Fibroblast of the conjunctiva (primary cell): ENCODE measurements at places on chromosomes 7 and 10.

DNA sequence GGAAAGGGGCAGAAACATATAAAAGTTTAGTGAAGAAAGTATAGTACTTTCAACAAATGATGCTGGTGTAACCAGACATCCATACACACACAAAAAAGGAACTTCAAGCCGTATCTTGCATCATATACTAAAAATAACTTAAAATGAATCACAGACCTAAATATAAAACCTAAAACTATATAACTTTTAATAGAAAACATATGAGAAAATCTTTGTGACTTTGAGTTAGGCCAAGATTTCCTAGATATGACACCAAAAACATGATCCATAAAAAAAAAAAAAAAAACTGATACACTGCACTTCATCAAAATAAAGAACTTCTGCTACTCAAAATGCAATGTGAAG, 40.9 kb downstream of the NUDCD3 start:
- DNase-seq, result peak; percentile 35

DNA sequence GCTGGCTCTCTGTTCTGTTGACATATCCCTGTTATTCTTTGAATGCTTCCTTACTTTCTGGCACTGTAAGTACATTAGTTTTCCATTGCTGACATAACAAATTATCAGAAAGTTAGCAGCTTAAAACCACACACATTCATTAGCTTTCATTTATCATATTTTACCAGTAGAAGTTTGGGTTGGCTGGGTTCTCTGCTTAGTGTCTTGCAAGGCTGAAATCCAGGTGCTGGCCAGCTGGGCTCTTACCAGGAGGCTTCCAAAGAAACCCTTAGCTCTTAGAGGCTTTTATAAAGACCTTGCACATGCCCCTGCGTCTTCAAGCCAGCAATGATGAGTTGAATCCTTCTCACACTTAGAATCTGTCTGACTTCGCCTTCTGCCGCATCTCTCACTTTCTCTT, 160.6 kb downstream of the MLLT10 start:
- no peak for DNase-seq

DNA sequence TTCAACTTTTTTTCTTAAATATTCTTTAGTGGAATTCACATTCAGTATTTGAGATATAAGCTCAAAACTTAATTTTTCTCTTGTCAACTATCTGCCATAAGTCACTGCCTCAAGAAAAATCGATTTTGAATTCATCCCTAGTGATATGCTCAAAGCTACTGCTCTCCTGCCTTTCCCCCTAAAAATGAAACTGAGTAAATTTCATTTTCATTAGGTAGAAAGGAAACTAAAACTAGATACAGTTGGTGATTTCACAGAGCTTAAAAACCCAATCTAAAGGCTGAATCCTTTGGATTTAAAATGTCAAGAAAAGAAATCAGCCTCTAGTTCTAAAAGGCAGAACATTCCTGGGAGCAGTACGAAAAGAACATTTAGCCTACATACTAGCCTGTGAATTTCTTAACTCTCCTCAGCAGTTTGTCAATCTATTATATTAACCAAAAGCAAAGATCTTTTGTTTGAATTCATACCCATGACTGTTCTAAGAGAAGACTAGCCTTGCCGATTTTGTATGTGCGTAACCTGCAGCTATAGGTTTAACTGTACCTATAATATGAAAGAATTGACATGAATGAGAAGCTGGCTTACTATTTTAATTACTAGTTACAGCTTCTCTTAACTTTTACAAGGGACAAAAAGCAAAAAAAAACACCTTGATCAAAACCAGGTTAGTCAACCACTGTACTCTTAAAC, 4.9 kb upstream of the FAM53B start:
- no peak for DNase-seq

DNA sequence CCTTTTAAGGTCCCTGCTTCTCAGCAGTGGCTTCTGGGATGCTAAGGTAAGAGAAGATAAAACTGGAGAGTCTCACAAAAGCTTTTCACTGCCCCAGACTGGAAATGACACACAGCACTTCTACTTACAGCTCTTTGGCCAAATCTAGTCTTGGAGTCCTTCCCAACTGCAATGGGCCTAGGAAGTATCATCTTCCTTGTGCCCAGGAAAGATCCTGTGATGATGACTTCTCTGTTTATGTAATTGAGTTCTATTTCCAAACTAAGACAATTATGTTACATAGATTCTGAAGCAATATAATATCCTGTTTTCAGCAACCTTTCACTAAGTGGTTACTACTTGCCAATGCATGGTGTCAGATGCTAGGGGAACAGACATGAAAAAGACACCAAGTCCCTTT, 234.1 kb downstream of the PTEN start:
- DNase-seq, result no peak

GRCh38 chr10:8402576-8402975, 348.1 kb downstream of the GATA3 start:
- DNase-seq, result no peak

DNA sequence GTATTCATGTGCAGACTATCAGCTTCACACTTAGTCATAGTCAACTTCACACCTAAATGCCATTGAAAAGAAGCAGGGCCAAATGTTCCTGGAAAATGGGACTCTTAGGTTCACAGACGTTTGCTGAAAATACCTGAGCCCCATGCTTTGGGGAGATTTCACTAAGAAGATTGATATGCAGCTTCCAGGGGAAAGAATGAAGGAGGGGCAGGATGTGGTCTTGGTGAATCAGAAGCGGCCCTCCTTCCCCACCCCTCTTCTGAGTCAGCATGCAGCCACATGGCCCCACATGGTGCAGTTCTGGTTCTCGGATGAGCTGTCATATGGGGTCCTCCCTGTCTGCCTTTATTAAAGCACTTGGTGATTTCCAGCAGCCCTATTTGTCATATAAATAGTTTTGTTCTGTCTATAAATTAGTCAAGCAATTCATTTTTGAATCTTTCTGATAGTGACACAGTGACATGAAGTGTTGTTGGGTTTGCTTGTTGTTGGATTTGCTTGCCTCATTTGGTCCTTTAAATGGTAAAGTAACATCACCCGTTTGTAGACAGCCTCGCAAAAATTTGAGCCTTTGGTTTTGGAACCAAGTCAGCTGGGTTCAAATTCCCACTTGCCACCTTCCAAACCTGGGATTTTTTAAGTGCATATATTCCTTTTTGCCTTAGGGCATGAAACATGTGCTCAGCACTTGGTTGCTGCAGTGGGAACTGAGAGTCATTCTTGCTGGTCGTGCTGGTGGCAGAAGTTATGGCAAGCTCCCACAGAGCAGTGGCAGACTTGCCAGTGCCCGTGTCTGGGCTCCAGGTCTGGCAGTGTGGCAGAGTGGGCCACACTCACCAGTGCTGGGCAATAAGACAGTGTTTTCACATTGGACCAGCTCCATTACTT, 68.1 kb upstream of the CDK6 start:
- peak; percentile 79 for DNase-seq

GRCh38 chr7:99112097-99112496, 31.8 kb downstream of the SMURF1 start:
- no peak for DNase-seq

DNA sequence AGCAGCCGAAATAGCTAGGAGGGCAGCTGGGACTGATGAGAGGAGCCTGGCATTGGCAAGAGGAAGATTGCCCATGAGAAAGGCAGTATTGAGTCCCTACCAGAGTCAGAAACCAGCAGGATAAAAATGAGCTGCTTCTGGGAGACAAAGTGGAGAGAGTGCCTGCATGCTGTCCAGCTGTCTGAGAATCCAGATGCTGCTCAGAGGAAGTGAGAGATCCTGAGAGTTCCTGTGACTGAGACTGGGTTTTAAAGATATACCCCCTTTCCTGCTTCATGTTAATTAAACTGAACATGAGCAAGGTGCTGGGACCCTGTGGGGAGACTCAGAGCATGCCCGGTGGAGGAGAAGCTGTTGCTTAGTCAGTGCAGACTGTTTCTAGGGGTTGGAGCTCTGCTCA, 107.5 kb downstream of the KIF20B start:
- DNase-seq, result no peak

GRCh38 chr10:58189269-58189668, 78.4 kb downstream of the IPMK start:
- peak; percentile 30 for DNase-seq

DNA sequence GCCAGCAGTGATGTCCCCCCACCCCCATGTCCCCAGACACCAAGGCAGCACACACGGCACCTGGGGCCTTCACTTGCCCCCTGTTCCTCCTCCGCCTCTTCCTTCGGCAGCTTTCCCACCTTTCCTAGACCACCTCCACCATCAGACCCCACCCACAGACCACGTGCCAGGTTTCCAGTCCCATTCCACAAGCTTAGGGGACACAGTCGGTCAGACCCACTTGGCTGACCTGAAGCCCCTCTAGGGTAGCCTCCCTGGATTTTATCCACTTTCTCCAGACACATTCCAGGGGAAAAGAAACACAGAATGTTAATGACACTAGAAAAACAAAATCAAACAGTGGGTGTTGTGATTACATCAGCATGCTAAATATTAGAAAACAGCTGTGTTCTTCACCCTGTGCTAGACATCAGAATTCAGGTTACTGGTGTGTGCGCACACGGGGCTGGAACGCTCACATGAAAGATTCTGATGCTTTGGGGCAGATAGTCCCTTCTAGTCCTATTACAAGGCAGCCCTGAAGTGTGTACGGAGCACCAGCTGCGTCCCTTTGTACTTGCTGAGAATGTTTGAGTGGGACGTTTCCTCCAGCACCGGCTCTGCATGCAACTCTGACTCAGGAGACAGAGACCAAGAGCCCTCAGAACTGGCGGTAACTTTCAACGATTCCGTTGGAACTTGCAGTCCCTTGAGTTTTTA, 75.5 kb upstream of the PPP2R2D start:
- no peak for DNase-seq

- DNase-seq, result no peak
These were observed 13.6 kb downstream of the PON2 start for GRCh38 chr7:95421000-95421846.

DNA sequence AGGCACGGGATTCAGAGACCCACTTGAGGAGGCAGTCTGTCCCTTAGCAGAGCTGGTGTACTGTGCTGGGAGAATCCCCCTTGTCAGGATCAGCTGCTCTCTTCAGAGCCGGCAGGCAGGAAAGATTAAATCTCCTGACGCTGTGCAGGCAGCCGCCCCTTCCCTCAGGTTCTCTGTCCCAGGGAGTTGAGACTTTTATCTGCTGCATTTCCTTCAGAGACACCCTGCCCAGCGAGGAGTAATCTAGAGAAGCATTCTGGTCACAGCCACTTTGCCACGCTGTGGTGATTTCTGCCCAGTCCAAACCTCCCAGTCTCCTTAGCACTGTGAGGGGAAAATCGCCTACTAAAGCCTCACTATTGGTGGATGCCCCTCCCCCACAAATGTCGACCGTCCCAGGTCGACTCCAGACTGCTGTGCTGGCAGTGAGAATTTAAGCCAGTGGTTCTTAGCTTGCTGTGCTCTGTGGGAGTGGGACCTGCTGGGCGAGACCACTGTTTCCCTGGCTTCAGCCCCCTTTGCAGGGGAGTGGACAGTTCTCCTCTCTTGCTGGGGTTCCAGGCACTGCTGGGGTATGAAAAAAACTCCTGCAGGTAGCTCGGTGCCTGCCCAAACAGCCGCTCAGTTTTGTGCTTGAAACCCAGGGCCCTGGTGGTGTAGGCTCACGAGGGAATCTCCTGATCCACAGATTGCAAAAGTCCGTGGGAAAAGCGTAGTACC, 265.4 kb downstream of the ZWINT start:
- no peak for DNase-seq

GRCh38 chr10:103244666-103245271, 918 bp upstream of the RPEL1 start:
- peak; percentile 71 for DNase-seq

GRCh38 chr7:148983200-148984146, 44.8 kb downstream of the PDIA4 start:
- peak; percentile 76 for DNase-seq

DNA sequence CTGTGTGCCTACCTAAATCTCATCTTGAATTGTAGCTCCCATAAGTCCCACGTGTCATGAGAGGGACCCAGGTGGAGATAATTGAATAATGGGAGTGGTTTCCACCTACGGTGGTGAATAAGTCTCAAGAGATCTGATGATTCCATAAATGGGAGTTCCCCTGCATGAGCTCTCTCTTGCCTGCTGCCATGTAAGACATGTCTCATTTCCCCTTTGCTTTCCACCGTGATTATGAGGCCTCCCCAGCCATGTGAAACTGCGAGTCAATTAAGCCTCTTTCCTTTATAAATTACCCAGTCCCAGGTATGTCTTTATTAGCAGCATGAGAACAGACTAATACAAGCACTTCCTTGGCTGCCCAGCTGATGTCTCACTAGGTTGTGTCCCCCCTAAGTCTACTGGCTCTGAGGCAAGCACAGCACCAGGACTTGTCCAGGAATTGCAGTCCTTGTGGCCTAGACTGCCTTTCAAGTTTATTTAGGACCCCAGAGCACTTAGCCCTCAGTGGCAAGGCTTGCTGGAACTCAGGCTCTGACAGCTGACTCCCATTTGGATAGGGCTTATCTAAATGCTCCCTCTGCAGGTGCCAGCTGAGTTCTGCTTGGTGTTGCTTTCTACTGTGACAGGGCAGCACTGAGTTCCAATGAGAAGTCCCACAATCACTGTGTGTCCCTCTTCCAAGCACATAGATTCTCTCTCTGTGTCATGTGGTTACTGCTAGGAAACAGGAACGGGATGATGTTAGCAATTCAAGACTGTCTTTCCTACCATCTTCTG, 59.0 kb upstream of the TAS2R16 start:
- no peak for DNase-seq

DNA sequence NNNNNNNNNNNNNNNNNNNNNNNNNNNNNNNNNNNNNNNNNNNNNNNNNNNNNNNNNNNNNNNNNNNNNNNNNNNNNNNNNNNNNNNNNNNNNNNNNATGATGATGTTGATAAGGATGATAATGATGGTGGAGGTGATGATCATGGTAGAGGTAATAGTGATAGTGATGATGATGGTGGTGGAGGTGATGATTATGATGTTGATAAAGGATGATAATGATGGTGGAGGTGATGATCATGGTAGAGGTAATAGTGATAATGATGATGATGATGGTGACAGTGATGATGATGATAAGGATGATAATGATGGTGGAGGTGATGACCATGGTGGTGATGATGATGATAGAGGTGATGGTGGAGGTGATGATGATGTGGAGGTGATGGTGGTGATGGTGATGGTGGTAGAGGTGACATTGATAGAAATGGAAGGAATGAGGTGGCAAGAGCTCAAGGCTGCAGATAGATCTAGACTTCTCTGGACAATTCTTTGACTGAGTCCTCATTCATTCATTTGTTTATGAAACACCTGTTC, 47.8 kb downstream of the FAM20C start:
- no peak for DNase-seq

DNA sequence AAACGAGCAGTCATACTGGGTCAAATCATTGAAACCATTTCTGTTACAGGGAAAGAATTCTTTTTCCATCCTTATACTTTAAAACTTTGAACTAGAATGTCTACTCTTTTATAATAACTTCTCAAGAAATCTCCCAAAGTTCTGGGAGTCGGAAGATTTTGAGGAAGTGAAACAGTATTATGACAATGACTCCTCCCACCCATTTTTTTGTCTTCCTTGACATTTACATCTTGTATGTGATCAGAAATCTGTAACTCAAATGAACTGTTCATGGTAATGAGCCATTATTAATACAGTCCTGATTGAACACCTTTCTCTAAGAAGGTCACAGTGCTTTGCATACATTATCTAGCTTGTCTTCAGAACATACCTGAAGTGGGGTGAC, 227.4 kb downstream of the CELF2 start:
- DNase-seq, result no peak
